ENCODE measurements at places on chromosomes 2 and 18. TPM values are rescaled to one million over a fixed set of nuclear protein-coding genes. Genes with fewer than 3 reads are reported as not detected.

DNA sequence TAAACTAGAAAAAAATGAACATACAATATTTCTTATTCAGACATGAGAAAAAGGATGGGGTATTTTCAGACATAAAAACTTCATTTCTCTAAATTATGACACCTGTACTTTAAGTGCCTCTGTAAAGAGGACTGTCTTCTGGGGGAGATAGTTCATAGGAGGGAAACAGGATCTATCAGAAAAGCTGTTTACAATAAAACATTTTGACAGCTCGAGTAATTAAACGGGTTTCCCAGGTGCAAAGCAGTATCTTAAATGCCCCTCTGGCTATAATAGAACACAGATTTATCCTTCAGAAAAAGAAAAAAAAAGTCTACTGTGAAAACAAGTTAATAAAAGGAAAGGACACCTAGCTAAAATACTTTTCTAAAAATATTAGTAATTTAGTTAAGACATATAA is 311.4 kb upstream of the UBE2E3 start:
- H3K4me3 ChIP-seq, result no peak overlapping the region
- no peaks in the 10 kb centered on the region for H3K4me1 ChIP-seq
- H3K36me3 ChIP-seq, result no peaks in the 10 kb centered on the region
- no peak overlapping the region for H3K27ac ChIP-seq

DNA sequence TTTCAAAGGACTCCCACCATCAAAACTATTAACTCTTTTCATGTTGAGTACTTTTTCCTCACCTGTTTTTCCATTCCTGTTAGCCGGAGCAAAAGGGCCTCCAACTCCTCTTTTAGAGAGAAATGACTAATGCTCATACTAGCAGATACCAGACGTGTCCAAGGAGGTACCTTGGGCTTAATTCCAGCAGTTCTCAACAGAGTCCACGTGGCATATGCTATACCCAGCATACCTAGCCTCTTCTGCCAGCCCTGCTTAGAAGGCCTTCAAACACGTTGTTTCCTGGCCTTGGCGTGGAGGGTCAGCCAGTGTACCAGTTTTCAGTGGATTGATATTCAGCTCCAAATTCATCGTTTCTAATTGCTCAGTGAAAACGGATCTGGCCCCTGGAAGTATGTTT is 123.9 kb downstream of the MGAT5 start:
- no peaks in the 10 kb centered on the region for H3K27me3 ChIP-seq
- H3K27ac ChIP-seq, result no peak overlapping the region
- H3K36me3 ChIP-seq, result no peaks in the 10 kb centered on the region
- no peak overlapping the region for H3K4me3 ChIP-seq
- H3K4me1 ChIP-seq, result peaks cover 6% of the 10 kb centered on the region

GRCh38 chr2:201057087-201057521 is 14.4 kb downstream of the HYCC2 start:
- no peaks in the 10 kb centered on the region for H3K27me3 ChIP-seq
- H3K36me3 ChIP-seq, result peaks cover 5% of the 10 kb centered on the region
- H3K4me1 ChIP-seq, result peaks cover 17% of the 10 kb centered on the region
- DNase-seq, result peak; percentile 57
- peak overlapping the region; percentile 68 for H3K27ac ChIP-seq
- no peak overlapping the region for H3K4me3 ChIP-seq

DNA sequence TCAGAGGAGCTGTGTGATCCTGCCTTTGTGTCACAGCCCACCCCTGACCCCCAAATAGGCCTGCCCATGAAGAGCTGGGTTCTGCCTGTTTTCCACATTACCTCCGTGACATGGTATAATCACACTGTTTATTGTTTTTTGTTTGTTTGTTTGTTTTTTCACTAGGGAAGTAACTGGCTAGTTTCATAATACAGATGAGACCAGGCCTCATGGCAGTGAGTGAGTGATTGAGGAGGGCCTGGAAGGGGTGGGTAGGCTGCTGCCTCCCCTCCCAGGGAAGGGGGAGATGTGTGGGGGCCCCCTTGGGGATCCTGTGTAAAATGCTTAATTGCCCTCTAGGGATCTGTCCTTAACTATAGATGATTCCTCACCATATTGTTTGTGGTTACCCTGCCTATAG is 190.5 kb downstream of the LDLRAD4 start:
- no peak overlapping the region for H3K27ac ChIP-seq
- H3K27me3 ChIP-seq, result peaks cover under 1% of the 10 kb centered on the region
- DNase-seq, result no peak
- no peak overlapping the region for H3K4me3 ChIP-seq
- H3K4me1 ChIP-seq, result no peaks in the 10 kb centered on the region

DNA sequence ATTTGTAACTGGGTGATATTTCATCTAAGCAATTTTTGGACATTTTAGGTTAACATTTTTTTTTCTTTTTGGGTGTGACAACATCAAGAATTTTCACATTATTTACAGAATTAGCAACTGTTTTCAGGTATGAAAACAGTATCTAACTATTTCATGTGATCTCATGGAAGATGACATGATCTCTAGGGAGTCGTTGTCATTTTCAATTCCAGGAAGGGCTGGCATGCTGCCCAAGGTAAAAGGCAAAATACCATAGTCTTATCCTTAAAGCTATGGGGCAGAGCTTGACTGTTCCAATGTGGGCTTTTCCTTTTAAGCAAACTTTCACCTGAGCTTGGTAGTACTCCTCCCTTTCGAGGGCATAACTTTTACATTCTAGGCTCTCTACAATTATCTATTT is 443.7 kb downstream of the DSEL start:
- no peaks in the 10 kb centered on the region for H3K36me3 ChIP-seq
- no peaks in the 10 kb centered on the region for H3K4me1 ChIP-seq
- H3K4me3 ChIP-seq, result no peak overlapping the region
- no peaks in the 10 kb centered on the region for H3K27me3 ChIP-seq
- H3K27ac ChIP-seq, result no peak overlapping the region

SP140 gene
- 0.36 TPM for total RNA-seq

GRCh38 chr18:33128581-33128980 is 311.9 kb downstream of the CCDC178 start:
- no peaks in the 10 kb centered on the region for H3K4me1 ChIP-seq
- no peak overlapping the region for H3K27ac ChIP-seq
- no peak for DNase-seq
- H3K4me3 ChIP-seq, result no peak overlapping the region
- no peaks in the 10 kb centered on the region for H3K36me3 ChIP-seq
- H3K27me3 ChIP-seq, result no peaks in the 10 kb centered on the region

CNOT9 gene
- total RNA-seq, result 50.3 TPM

NCKAP1 gene
- total RNA-seq, result 209 TPM

- H3K36me3 ChIP-seq, result no peaks in the 10 kb centered on the region
- no peak overlapping the region for H3K4me3 ChIP-seq
- no peaks in the 10 kb centered on the region for H3K4me1 ChIP-seq
- DNase-seq, result no peak
- no peak overlapping the region for H3K27ac ChIP-seq
- H3K27me3 ChIP-seq, result no peaks in the 10 kb centered on the region
Observed at GRCh38 chr18:34364699-34365098, 140.0 kb upstream of the NOL4 start.

DNA sequence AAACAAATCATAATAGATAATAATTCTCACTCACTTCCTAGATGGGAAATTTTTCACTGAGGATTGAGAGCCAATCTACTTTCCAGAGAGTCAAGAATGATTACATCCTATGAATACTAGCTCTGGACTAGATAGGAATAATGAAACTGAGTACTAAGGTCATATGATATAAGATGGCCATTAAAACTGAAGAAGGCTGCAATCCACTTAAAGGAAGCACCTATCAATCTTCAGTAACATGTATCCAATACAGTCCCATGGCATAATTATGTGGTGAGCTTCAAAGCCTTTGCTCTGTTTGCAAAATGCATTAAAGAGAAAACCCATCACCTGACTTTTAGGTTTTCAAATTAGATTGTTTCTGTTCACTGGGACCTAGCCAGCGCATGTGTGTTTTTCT is 398.0 kb upstream of the MEIS1 start:
- no peaks in the 10 kb centered on the region for H3K4me1 ChIP-seq
- H3K27ac ChIP-seq, result no peak overlapping the region
- no peak for DNase-seq
- H3K36me3 ChIP-seq, result no peaks in the 10 kb centered on the region
- no peak overlapping the region for H3K4me3 ChIP-seq

DNA sequence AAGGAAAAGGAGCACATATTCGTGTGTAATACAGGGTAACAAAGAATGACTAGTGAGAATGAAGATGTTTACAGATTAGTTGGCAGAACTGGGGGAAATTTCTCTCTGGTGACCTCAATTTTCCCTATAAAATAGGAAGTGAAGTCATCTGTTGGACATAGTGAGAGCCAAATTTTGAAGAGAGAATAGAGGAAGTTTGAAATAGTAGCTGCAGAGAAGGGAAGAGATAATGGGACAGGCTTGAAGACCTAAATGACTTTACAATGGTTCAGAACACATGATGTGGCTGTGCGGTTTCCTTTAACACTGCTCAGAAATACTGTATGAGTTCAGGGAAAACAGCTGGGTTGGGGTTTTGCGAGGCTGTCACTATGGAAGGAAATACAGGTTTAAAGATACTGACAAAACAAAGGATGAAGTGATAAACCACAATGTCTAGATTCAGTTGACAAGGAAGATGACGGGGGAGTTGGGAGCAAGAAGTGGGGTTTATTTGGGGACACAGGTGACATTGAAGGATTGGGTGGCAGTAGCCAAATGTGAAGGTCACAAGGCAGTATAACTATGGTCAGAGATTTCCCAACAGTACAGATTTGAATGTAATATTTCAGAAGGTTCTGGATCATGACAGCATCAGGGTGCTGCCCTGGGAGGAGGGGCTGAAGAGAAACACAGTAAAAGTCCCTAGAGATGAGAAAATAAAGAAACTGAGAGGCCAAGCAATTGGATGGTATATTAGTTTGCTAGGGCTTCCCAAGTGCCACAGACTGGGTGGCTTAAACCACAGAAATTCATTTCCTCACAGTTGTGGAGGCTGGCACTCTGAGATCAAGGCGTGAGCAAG is 82.6 kb upstream of the TANK start:
- H3K27ac ChIP-seq, result no peak overlapping the region
- H3K4me1 ChIP-seq, result no peaks in the 10 kb centered on the region
- H3K27me3 ChIP-seq, result no peaks in the 10 kb centered on the region
- no peaks in the 10 kb centered on the region for H3K36me3 ChIP-seq
- no peak overlapping the region for H3K4me3 ChIP-seq

SLC4A1AP gene
- total RNA-seq, result 27.9 TPM

- H3K4me1 ChIP-seq, result peaks cover 3% of the 10 kb centered on the region
- H3K36me3 ChIP-seq, result no peaks in the 10 kb centered on the region
- no peaks in the 10 kb centered on the region for H3K27me3 ChIP-seq
- DNase-seq, result no peak
- H3K27ac ChIP-seq, result peak overlapping the region; percentile 17
Observed at GRCh38 chr2:241733391-241734207, 831 bp upstream of the D2HGDH start.

DNA sequence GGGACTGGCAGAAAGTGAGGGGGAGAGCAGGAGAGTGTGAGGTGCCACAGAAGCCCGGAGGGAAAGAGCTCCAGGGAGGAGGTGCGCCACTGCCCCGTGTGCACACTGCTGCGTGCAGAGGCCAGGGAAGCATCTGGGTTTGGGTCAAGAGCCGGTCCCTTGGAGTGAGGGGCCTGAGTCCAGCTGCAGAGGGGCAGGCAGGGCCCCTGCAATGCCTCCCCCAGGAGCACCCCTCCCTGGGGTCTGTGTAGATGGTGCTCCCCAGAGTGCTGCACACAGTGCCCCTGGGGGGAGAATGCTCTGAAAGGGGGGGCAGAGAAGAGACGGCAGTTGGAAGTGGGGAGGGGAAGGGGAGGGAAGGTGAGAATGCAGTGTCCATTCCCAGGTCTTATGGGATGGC is 3.7 kb upstream of the LIMS2 start:
- DNase-seq, result peak; percentile 72
- no peaks in the 10 kb centered on the region for H3K36me3 ChIP-seq
- H3K27me3 ChIP-seq, result peaks cover 31% of the 10 kb centered on the region
- H3K4me1 ChIP-seq, result peaks cover 14% of the 10 kb centered on the region
- no peak overlapping the region for H3K4me3 ChIP-seq

RGPD4 gene
- total RNA-seq, result not detected

DNA sequence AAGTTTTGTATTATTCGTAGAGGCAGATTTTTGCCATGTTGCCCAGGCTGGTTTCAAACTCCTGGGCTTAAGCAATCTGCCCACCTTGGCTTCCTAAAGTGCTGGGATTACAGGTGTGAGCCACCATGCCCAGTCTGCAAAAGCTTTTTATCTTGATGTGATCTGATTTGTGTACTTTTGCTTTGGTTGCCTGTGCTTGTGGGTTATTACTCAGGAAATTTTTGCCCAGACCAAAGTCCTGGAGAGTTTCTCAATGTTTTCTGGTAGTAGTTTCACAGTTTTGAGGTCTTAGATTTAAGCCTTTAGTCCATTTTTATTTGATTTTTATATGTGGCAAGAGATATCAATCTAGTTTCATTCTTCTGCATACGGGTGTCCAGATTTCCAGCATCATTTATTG is 42.4 kb downstream of the SYT4 start:
- no peaks in the 10 kb centered on the region for H3K4me1 ChIP-seq
- no peak for DNase-seq
- H3K27me3 ChIP-seq, result no peaks in the 10 kb centered on the region
- no peak overlapping the region for H3K4me3 ChIP-seq
- no peaks in the 10 kb centered on the region for H3K36me3 ChIP-seq
- H3K27ac ChIP-seq, result no peak overlapping the region

All from osteoblast (primary cell).